MCF 10A (cell line): ENCODE measurements at places on chromosomes 6 and 20. TPM values are rescaled to one million over a fixed set of nuclear protein-coding genes. Genes with fewer than 3 reads are reported as not detected.
A peak's percentile ranks its signal among the peaks of the same experiment; 100 is the strongest.

- DNase-seq, result peak; percentile 62
Measured at GRCh38 chr20:32902456-32903420, 44.0 kb downstream of the EFCAB8 start.

DNA sequence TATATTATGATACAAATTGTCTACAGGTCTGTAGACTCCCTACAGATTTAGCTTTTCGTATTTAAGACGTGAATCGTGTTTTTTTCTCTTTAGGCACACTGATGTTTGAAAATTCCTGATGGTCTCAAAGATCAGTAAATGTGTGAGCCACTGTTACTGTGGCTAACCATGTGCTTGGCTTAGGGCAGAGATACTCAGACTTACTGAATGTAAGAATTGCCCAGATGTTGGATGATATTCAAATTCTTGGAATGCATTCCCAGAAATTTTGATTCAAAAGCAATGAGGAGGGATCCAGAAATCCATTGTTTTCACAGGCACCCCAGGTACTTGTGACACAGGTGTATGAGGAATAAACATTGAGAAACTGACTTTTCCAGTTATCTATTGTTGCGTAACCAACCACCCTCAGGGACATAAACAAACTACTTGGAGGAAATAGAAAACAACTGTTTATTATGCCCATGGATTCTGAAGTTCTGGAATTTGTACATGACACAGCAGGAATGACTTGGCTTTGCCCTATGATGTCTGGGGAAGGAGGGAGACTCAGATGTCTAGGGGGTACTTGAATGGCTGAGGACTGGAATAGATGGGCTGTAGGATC is 339.6 kb upstream of the CITED2 start:
- peak; percentile 46 for DNase-seq

Gene HLA-DPB1
- total RNA-seq, result not detected in 2 replicates

Gene MYMX
- not detected in 2 replicates for total RNA-seq

GRCh38 chr20:45095805-45096238 is 5.1 kb downstream of the KCNS1 start:
- DNase-seq, result peak; percentile 76

GRCh38 chr6:52552278-52552643 is 24.6 kb downstream of the TRAM2 start:
- no peak for DNase-seq

DNA sequence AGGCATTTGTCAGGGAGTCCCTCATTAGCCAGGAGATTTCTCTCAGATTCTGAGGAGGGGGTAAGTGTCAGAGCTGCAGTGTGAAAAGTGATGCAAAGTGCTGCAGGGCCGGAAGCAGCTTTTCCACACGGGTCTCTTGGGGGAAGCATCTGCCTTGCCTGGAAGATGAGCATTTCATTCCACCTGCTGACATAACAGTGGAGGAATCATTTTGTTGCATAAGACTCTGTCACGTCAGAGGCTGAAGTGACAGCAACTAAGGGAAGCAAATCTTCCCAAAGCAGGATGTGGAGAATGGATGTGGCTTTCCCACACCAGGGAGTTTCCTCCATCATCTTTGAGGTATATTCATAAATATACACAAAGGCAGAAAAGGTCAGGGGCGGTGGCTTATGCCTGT is 22.8 kb downstream of the DCBLD1 start:
- no peak for DNase-seq

GRCh38 chr6:108353853-108354252 is 59.0 kb downstream of the AFG1L start:
- DNase-seq, result no peak

Gene BTN1A1
- not detected in 2 replicates for total RNA-seq

DNA sequence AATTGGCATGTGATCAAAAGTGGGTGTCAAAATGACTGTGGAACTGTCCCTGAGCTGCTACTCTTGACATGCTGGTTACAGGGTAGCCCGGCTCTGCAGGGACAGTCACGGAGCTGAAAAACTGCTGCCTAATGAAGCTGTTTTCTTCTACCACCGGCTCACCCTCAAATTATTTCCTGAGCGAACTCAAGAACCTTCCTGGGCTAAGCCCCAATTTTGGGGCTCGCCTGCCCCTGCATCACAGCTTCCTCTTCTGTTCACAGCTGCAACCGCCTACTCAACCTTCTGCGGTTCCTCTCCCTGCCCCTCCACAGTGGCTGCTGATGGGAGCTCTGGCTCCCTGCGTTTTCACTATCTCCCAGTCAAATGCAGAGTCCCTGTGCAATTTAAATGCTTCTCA is 110.8 kb upstream of the MLN start:
- no peak for DNase-seq
